ENCODE measurements at places on chromosomes 1 and 21.

DNA sequence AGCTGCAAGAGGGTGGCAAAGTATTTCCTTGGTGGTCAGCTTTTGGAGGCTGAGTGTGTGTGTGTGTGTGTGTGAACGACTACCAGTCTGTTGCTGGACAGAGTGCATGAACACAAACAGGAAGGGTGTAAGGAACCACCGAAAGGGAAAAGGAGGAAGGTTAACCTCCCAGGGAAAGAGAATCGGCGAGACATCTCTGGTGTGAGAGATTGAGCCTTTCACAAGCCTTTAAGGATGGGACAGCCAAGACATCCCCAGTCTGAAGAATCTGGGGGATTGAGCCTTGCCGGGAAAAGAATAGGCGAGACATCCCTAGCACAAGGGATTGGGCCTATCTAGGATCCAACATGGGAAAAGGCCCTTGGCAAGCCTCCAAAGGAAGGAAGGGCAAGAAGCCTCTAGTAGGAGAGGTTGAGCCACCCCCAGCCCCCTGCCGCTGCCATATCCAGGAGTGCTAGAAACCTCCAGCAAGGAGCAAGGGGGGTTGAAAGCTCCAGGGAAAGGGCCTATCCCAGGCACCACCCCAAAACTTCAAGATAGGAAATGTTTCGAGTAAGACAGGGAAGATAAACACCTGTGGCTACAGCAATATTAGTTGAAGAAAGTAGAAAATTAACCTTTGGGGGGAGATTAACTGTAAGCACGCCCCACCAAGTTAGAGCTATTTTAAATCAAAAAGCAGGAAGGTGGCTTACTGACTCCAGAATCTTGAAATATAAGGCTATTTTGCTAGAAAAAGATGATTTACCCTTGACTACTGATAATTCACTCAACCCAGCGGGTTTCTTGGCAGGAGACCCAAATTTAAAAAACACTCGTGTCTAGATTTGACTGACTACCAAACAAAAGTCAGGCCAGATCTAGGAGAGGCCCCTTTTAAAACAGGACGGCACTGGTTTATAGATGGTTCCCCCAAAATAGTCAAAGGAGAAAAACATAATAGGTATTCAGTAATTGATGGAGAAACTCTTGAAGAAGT, 3.2 kb downstream of the TEX50 start:
- no peak for DNase-seq

DNA sequence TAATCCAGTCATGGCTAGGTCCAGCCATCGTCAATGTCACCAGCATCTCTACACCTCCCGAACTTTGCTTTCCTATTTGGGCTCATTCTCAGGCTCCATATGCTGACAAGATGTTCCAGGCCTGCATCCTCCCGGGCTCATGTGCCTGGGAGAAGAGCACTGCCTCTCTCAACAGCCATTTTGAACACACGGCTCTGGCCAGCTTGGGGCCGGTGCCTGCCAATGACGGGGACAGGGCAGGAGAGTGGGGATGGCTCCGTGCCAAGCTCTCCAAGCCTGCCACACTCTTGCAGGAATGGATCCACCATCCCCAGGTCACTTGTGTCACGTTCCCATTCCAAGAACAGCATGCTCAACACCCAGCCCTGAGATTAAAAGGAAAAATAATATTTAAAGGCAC, 61.4 kb upstream of the PAX7 start:
- no peak for DNase-seq

DNA sequence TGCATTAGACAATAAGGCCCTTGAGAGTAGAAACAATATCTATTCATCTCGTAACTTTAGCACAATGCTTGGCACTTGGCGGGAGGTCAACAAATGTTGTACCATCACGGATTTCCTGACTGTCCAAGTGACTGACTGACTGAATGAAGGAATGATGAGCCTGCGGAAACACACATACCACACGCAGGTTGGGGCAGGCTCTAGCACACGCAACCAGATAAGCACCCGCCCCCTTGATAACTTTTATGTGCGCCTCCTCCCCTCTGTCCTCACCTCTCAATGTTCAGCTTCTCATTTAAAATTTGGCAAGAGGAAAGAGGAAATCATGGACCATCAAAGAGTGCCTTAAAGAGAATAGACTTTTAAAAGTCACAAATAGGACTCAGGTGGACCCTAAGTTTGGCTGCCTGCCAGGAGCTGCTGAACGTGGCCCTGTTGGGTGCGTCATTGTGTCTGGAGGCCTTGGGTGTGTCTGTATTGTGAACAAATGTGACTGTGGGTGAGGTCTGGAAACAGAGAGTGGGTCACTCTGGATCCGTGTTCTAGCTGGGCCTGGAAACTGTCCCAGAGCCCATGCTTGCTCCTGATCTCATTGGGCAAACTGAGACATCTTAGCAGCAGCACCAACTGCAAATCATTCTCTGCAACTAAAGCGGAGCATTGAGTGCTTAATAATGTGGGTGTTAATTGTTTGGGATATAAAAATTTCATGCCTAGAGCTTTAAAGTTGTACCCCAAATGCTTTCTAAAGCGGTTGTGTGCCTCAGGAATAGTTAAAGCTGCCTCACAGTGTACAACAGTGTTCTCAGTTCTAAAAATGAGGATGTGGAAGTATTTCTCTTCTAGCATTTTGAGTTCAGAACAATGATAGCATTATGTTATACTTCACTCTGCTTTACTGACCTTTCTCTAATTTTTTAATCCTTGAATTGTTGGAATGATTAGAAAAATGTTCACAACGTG, 47.6 kb upstream of the ABCG1 start:
- DNase-seq, result no peak

DNA sequence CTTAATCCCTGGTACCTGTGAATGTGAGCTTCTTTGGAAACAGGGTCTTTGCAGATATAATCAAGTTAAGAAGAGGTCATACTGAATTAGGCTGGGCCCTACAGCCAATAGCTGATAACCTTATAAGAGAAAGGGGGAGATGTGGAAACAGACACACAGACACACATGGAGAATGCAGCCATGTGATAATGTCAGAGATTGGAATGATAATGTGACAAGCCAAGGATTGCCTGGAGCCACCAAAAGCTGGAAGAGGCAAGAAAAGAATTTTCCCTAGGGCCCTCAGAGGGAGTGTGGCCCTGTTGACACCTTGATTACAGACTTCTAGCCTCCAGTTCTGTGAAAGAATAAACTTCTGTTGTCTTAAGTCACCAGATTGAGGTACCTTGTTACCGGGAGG, 114.5 kb upstream of the SOD1 start:
- DNase-seq, result no peak

DNA sequence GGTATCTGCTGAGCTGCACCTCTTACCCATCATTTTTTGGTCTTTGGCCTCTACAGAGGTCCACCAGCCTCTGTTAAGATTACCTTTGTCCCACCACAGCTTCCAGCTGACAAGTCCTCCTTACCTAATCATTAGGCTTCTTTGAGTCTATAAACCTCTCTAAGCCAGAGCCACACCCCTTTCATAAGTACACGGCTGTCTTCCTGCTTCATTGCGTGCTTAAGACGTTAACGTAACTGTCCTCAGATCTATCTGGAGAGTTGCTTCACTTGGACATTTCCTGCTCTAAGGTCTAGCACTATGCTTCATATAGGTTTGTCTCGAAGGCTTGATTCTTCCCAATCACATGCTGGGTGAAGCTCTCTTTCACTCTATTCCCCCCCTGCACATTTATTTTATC, 71.0 kb upstream of the CACHD1 start:
- DNase-seq, result no peak

- no peak for DNase-seq
These were observed 868 bp downstream of the ZBTB40 start for GRCh38 chr1:22452481-22452957.

DNA sequence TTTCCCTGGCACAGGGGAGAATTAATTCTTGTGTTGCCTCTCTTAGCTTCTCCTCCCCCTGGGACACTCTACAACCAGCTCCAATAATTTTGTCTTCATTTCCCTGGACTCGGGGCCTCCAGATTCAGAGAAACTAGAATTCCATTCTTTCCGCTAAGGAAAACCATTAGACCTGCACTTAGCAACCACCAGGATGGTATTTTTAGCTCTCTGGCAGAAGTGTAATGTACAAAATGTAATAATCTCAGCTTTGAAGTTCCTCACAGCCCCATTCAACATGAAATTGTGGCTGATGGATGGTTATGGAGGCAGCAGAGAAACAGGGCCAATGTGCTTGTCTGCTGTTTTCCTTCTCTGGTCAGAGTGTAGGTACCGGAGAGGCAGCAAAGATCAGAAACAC, 113.8 kb downstream of the KCND3 start:
- DNase-seq, result no peak

DNA sequence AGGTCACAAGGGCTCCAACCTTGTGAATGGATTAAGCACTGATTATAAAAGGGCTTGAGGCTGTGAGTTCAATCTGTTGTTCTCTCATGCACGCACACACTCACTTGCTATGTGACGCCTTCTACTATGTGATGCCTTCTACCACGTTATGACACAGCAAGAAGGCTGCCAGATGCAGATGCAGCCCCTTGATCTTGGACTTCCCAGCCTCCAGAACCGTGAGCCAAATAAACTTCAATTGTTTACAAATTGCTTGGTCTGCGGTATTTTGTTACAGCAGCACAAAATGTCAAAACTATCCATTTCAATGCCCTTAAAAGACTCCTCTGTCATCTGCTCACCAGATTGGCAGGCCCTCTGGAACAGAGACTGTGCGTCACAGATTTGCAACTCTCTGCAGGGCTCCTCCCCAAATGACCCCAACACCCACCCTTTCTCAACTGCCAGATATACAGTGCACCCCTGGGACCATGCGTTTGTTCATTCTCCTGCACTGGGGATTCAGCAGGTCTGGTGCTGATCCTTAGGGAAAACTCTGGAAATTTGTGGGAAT, 47.8 kb upstream of the KANK4 start:
- DNase-seq, result no peak

GRCh38 chr1:228032041-228032440, 25.2 kb downstream of the WNT3A start:
- DNase-seq, result no peak

GRCh38 chr1:41608211-41608610, 123.7 kb upstream of the EDN2 start:
- no peak for DNase-seq

- no peak for DNase-seq
These were observed 129.7 kb upstream of the ZBTB40 start for GRCh38 chr1:22321917-22322316.

DNA sequence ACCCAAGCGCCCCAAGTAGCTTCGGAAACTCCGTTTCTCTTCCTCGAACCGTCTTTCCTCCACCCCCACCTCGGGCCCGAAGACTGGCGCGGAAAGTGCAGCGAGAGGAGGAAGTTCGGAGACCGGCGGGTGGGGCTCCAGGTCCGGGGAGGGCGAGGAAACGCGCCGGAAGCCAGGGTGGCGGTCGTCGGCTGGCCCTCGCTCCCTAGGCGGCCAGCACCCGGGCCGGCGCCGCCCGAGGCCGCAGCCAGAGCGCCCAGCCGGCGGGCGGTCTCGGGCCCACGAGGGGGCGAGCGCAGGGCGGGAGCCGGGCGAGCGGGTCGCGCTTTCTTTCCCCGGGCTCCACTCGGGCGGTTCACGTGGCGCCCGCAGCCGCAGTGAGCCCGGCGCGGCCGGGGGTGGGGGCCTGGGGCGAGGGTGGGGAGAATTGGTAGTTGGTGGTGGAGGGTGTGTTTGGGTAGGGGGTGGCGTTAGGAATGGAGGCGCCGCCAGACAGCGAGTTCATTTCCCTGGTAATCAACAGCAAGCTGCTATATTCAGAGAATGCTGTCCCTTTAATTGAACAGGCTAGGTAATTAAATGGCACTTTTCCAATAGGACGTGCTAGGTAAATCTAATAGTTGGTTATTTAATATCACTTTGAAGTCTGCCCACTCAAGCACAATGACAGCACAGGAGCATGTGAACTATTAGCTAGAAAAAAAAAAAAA, 6.7 kb downstream of the LMO4 start:
- DNase-seq, result peak; percentile 69

DNA sequence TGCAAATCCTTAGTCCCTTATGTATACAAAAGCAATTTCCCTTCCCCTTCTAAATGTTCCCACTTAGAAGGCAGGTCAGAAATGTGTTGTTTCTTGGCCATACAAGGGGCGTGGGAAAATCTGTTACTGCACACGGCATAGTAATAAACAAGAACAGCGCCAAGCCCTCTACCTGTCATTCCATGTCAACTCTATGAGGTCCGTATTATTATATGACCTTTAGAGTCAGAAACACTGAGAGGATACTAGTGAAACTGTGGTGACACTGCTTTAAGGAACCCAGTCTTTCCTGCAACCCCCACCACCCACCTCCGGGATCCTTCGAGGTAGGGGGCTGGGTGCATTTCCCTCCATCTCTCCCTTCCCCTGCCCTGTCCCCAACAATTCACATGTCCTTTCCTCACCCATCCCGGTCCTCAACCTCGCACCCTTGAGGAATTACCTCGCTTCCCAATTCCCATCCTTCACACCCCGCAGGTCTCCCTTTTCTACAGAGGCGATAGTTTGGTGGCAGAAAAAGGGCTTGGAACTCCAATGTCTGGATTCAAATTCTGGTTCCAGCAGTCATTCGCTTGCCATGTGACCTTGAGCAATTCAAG, 647 bp downstream of the SDHB start:
- no peak for DNase-seq

DNA sequence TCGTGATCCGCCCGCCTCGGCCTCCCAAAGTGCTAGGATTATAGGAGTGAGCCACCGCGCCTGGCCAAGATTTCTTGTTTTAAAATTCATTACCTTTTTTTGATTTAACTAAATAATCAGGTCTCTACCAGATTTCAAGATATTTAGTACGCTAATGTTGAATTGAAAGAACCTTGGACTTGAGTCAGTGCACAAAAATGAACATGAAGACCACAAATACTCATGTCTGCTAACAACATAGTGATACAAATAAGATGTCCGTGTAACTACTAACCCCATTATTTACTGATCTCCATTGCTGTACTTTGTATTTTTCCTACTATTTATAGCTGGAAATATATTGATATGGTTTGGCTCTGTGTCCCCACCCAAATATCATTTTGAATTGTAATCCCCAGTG, 16.4 kb downstream of the MPZL1 start:
- DNase-seq, result no peak
